ENCODE measurements at places on chromosomes 2 and 18.

DNA sequence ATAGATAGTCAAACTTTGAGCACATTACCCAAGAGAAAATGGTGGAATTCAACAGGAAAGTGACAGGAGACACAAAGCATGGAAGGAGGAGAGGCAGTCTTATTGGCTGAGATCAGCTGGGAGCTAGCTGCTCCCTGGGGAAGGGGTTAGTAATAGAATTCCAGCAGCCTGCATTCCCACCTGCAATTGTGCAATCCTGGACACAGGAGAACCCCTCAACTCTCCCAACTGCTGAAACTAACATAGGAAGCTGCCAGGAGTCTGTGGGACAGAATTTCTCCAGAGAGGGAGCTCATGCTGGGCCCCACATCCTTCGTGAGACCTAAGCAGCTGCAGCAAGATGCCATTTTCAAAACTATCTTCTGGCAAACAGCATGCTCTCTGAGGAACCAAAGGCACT lies 69.8 kb upstream of the ACVR1C start:
- no peak for DNase-seq

DNA sequence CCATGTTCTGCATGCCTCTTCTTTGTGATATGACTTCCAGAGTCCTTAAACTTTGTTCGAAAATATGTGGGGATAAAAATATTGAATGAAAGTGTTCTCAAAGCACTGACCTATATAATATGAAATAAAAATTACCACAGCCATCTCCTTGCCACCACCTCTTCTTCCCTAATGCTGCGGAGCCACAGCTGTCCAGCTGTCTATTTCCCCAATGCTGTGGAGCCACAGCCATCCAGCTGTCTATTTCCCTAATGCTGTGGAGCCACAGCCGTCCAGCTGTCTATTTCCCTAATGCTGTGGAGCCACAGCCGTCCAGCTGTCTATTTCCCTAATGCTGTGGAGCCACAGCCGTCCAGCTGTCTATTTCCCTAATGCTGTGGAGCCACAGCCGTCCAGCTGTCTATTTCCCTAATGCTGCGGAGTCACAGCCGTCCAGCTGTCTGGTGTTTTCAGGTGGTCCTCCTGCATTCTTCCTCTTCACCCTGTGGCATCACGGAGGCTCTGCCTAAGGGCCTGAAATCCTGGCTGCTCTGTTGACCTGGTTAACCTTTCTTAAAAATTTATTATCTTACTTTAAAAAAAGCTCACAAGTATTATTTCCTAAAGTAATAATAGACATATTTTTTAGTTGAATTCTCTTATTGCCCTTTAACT lies 266.1 kb upstream of the MEX3C start:
- no peak for DNase-seq

GRCh38 chr18:2471523-2471922 lies 99.8 kb downstream of the METTL4 start:
- DNase-seq = no peak

DNA sequence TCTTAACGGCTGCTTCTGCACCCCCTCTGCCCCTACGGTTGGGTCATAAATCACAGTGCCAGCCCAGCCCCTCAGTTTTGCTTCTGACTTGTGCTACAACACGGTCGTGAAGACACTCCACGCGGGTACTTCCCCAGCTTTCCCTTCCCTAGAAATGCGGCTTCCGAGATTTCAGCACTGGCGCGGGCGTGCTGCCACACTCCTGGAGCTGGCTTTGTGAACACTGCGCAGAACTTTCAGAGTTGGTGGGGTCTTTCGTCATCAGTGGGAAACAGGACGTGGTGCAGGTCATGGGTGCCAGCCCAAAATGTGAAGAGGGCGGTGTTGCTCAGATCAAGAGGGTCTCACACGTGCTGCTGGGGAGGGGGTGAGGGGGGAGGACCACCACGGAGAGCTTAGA lies 733.0 kb upstream of the SALL3 start:
- DNase-seq = no peak

- DNase-seq = no peak
These were observed 25.7 kb upstream of the FZD7 start for GRCh38 chr2:202007983-202008354.

GRCh38 chr18:47036298-47036874 lies 965 bp upstream of the ELOA2 start:
- no peak for DNase-seq

GRCh38 chr2:47531378-47532042 lies 128.6 kb downstream of the MSH2 start:
- no peak for DNase-seq

- DNase-seq = no peak
These were observed 9.3 kb downstream of the XRCC5 start for GRCh38 chr2:216118474-216118873.

- no peak for DNase-seq
These were observed 15.6 kb downstream of the ATOH8 start for GRCh38 chr2:85769236-85769982.

GRCh38 chr2:241739651-241740050 lies 5.2 kb downstream of the D2HGDH start:
- DNase-seq = peak; percentile 49

DNA sequence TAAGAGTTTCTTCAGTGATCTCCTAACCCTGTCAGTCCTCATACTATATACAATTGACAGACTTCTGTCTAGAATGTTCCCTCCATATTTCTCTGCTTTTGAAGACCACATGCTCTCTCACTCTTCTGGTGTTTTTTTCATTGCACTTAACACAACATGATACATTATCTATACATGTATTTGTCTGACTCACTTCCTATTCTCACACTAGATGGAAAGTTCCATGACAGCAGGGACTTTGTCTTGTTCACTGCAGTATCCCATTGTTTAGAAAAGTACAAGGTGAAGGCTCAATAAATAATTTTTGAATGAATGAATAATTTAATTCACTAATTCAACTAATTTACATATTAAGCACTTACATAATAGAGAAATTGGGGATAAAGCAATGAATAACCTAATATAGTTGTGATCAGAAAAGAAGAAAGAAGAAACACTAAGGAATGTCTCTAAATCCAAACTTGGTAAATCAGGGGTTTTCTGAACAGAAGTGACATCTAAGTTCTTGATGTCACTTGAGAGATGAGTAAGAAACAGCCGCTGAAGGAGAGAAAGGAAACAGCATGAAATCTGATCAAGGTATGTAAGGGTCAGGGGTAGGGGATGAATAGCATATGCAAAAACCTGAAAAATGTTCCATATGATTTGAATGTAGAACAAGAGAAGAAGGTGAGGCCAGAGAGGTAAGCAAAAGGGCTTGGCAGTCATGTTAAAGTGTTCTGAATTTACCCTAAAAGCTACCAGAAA lies 42.4 kb downstream of the MBD2 start:
- DNase-seq = no peak

DNA sequence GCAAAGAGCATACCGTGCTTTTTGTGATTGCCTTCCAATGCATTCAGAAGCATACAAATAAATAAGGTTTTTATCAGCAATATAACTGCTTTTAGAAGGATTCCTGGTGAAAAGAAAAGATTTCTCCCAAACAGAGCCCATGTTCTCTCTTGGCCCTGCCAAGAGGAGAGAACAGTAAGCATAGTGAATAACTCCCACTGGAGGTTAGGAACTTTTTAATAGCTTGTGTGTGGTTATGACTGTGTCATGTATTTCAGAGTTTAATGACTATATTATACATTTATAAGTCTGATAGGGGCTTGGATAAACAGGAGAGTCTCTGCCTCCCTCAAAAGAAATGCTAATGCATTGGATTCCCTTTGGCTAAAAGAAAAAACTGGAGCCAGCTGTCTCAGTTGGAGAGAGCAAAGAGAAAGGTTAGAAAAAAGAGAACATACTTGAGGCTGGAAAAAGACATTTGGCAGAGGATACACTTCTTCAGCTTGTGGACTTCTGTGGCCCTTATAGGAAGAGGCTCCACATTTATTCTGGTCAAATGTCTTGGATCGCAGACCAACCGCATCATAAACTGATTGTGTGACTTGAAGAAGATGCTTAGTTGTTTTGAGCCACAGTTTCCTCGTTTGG lies 63.0 kb upstream of the SPRED2 start:
- no peak for DNase-seq

- no peak for DNase-seq
These were observed 1.7 kb downstream of the CYP20A1 start for GRCh38 chr2:203240491-203240890.

- DNase-seq = no peak
These were observed 248.8 kb downstream of the ACKR3 start for GRCh38 chr2:236818281-236819045.

GRCh38 chr2:152395103-152395502 lies 60.1 kb downstream of the FMNL2 start:
- no peak for DNase-seq

GRCh38 chr18:37294951-37295350 lies 270.6 kb downstream of the CELF4 start:
- DNase-seq = no peak

DNA sequence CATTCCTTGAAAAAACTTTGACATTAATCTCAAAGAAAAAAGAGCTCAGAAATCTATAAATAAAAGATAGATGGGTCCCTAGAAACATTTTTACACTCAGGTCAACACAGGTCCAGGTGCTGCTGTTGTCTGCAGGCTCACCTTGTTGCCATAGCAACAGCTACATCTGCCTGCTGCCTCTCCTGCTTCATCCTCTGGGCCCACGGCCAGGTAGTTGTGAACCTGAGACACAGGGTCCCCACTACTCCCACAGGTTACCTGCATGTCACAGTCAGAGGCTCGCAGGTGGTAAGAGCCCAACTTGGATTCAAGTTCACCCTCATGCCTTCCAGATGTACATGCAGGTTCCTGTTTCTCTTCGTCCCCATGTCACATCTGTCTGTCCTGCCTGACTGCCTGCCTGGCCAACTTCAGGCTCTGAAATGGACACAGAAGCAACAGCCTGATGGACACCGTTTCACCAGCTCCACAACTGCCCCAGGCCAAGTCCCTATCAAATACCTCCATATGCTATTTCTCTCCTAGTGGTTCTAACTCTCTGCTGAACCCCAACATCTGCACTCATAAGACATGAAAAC lies 88.3 kb upstream of the SALL3 start:
- no peak for DNase-seq

DNA sequence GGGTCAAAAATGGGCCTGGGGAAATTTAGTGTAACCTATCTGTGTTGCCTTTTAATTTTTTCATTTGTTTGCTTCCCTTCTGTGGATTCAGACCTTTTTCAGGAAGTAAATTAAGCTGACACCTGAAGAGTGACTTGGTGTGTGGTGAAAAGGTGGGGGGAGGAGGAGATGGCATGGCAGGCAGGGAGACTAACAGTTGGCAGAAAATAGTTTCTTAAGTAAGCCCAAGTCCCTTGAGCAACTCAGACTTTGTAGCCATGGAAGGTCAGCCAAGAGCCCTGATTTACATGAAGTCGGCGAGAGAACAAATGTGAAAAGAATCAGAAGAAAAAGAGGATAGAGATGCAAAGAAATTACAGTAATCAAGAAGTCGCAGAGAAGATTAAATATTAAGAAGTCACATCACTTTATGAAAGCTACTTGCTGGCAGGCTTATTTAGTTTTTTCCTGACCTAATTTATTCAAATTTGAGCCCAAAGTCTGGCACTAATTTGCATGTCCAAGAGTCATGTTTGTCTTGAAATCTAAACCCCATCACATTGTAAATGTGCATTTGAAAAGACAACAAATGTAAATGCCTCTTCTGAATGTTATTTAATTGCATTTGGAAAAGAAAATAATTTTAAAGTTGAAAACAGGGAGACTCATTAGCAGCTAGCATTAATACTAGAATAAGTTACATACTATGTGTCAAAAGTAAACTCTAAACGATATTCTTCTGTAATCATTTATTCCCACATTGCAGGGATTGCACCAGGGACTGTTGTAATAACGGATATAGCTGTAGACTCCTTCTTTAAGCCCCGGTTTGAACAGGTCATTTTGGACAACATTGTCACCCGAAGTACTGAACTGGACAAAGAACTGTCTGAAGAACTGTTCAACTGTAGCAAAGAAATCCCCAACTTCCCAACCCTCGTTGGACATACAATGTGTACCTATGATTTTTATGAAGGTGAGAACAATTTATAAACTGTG lies 19.3 kb downstream of the UPP2 start:
- no peak for DNase-seq

GRCh38 chr2:207487650-207488311 lies 42.0 kb upstream of the CREB1 start:
- DNase-seq = no peak

GRCh38 chr2:70242552-70242951 lies 5.9 kb downstream of the TIA1 start:
- DNase-seq = no peak

- DNase-seq = no peak
These were observed 35.8 kb downstream of the ANO7 start for GRCh38 chr2:241224018-241224850.

DNA sequence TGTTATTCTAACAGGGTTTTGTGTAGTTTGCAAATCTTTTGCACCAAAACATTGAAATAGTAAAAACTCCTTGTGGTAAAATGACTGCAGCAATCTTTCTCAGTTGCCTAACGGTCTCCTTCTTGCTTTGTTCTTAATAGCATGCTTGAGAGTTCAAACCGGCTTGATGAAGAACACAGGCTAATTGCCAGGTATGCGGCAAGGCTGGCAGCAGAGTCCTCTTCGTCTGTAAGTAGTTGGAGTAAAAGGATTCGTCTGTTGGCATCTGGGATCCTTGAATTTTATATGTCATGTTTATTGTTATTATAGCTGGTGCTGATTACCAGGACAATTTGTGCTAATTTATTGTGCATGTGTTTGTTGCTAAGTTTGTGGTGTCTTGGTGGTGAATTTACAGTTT lies 138.1 kb downstream of the DTNA start:
- DNase-seq = no peak

GRCh38 chr2:148177559-148177958 lies 156.7 kb downstream of the MBD5 start:
- DNase-seq = no peak

DNA sequence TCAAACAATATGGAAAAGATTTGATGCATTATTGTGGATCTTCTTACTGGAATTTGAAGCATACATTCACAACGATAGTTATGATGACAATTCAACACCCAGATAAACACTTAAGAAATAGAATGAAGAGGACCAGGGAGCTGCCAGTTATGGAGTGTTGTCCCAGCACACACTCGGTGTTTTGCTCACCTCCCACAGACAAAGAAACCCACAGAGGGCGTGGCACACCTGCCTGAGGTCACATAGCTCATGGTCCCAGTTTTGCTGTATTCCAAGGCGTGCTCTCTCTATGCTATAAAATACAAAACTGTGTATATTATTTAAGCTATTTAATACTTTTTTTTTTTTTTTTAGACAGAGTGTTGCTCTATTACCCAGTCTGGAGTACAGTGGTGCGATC lies 31.1 kb downstream of the EFR3B start:
- no peak for DNase-seq

- DNase-seq = no peak
These were observed 18.8 kb downstream of the FARSB start for GRCh38 chr2:222637067-222637466.

- no peak for DNase-seq
These were observed 1768.4 kb upstream of the PIK3C3 start for GRCh38 chr18:40186677-40187076.

GRCh38 chr18:52667463-52668065 lies 327.6 kb downstream of the DCC start:
- DNase-seq = no peak

DNA sequence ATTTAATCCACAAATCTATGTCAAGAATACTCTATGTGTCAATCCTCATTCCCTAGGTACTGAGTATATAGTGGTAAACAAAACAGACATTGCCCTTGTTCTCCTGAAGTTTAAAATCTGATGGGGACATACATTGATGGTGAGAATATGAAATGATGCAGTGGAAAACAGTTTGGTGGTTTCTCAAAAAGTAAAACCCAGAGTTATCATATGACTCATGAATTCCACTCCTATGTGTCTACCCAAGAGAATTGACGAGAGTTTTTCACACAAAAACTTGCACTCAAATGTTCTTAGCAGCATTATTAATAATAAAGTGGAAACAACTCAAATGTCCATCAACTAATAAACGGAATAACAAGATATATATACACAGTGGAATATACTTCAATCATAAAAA lies 586.7 kb downstream of the CCDC85A start:
- DNase-seq = no peak
